Activated naive CD4-positive, alpha-beta T cell (primary cell): ENCODE measurements at places on chromosomes 5 and 9.

DNA sequence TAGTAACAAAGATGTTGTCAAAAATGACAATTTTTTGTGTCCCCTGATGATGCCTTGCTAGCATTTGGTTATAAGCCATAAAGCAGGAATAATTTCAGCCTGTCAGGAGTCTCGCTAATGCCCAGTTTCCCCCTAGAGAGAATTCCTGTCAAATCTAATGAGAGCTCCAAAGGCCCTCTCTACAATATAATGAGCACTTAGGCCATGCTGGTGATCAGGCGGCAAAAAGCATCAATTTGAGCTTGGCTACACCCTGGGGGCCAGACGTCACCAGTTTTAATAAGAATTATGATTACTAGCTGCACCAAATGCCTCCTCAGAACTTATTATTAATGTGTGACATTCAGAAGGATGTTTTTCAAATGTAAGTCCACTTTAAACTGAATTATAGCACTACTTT, 6.1 kb downstream of the TLE1 start:
- DNase-seq = no peak

GRCh38 chr9:76433836-76434235, 25.1 kb upstream of the GCNT1 start:
- no peak for DNase-seq

DNA sequence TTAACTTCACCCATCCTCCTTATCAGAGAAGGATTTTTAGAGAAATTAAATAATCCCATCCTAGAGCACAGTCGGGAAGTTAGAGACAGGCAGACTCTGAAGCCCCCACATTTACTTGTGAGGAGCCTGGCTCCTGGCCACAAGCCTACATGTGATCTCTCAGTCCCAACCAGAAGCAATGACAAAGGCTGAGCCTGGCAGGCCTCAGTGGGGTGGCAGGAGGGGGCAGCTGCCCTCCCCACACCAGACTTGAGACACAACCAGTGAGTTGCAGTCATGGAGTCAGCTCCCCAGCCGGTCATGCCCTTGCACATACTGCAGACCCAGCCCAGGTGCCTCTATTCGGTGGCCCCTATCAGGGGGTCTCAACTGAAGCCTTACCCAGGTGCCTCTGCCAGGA, 11.0 kb downstream of the NAIF1 start:
- no peak for DNase-seq

DNA sequence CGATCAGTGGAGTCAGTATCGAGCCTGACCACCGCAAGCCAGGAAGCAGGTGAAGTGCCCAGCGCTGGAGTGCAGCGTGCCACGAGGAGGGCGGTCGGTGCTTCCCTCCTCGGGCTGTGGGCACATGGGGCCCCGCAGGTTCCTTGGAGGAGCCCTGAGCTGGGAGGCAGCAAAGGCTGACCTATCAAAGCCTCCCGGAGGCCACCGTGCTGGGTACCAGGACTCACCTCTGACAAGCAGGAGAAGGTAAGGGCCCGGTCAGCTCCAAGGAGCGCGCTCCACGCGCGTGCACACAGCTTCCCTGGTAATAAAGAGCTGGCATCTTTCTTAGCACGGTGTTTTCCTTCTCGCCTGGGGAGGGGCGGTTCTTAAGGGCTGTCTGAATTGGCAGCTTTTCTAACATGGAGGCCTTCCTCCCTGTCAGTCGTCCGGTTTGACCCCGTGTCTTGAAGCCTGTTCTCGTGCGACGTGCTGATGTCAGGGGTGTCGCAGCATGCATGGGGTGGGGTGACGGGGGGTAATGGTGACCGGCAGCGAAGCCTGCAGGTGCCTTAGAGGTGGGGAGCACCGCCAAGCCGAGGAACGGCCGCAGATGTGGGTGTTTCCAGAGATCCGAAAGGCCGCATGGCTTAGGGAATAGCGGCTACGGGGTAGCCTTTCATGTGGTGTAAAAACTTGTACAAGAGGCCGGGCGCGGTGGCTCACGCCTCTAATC, 13.1 kb downstream of the PMPCA start:
- no peak for DNase-seq

DNA sequence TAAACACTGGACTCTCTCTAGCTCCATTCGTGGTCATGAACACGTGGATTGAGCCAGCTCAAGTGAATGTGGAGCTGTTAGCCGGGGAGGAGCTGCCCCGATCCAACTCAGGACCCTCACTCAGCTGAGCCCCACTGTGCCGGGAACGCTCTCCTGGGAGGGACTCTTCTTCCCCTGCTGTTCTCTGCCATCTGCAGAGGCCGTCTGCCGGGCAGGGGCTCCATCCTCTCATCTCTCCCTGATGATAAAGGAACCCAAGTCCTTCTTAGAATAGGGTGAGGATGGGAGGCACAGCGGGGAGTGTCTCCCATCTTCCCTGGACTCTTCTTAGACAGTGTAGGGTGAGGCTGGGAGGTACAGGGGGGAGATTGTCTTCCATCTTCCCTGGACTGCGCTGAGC, 120.5 kb upstream of the IRX4 start:
- no peak for DNase-seq

- no peak for DNase-seq
Measured at GRCh38 chr9:78109075-78109474, 77.5 kb upstream of the GNAQ start.

GRCh38 chr9:91948597-91949391, 1.2 kb downstream of the ROR2 start:
- DNase-seq = no peak

- no peak for DNase-seq
Measured at GRCh38 chr9:18743421-18743820, 269.5 kb downstream of the ADAMTSL1 start.

- no peak for DNase-seq
Measured at GRCh38 chr5:172140120-172140519, 47.9 kb downstream of the STK10 start.

- no peak for DNase-seq
Measured at GRCh38 chr5:39014561-39014960, 59.6 kb downstream of the RICTOR start.
